GOT3 (cell line): ENCODE measurements at places on chromosomes 12 and 14.
A peak's percentile ranks its signal among the peaks of the same experiment; 100 is the strongest.

GRCh38 chr12:116856729-116857128, 24.5 kb downstream of the HRK start:
- no peak for DNase-seq

DNA sequence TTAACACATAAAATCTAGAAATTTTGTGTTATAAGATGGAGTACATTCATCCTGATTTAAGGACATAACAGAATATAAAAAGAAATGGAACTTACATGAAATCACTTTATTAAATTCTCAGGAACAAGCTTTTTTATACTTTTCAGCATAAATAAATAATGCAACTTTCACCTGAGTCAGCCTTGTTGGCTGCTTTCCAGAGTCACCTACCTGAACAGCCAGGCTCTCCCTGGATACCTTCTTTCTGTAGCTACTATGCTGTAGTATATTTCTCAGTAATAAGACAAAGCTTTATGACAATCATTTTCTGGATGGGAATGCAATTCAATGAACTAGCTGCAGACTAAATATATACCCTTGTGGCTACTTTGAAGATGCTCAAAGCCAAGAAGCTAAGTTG, 111.9 kb downstream of the NTS start:
- DNase-seq = no peak

DNA sequence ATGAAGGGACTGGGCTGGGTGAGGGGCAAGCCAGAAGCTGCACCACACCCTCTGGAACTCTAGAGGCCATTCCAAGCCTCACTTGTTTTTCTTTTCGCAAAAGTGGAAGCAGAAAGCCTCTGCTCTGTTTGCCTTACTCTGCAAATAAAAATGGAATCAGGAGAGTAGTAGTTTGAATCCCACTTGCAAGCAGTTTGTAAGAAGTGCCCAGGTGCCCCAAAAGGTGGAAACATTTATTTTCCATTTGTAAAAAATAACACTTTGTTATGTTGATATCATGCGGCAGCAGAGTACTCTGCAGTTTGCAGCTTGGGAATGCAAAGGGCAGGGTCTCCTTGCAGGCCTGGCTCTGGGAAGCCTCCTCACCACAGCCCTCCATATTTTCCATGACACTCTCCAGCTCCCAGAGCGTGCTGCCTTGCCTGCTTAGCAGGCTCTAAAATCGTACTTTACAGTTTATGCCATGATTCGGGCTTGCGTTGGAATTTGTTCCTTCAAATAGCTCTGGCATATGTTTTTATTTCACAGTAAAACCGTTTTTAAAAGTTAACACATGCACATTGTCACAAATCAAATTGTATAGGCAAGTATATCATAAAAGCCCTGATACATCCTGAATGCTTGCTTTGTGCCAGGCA, 20.0 kb downstream of the TUNAR start:
- DNase-seq = no peak

- DNase-seq = no peak
Observed at GRCh38 chr12:76777765-76778216, 13.9 kb downstream of the ZDHHC17 start.

DNA sequence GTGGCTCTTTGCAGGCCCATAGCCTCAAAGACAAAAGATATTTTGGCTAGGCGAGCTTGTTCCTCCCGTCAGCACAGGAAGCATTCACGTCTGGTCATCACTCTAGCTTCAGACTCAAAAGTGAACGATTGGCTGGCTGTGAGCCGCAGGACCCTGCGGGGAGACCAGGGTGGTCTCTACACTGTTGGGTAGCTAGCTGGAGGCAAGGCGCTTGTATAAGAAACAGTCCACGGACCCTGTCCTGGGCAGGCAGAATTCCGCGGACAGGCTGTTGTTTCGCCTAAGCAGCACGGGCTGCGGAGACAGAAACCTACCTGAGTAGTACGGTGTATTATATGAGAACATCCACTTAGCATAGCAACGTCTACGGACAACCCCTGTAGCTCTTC, 29.6 kb downstream of the WBP11 start:
- no peak for DNase-seq

- DNase-seq = no peak
Observed at GRCh38 chr12:1575408-1576401, 18.7 kb downstream of the FBXL14 start.

GRCh38 chr14:100601914-100602313, 14.7 kb upstream of the BEGAIN start:
- no peak for DNase-seq

DNA sequence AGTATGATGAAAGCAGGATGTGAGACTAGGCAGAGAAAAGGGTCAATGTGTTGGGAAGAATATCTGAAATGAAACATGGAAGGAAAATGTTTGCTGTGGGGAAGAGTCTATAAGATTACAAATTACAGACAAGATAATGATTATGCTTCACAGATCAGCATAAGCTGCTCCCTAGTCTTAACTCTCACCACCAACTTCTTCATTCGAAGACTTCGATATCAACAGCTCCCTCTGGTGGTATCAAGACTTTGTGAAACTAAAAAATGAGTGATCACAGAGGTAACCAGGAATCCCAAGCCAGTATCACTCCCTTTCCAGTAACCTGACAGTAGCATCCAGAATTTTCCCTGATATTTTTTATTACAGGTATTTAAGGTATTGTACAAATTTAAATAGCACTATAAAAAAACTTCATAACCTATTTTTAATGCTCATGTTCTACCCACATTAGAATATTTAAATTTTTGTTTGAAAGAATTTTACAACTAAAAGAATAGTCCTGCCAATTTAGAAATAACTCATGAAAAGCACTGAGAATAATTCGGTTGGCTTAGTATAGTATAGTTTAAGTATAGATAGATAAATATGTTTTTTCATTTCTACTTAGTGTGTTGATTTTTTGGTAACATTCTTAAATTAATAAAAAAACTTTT, 84.4 kb downstream of the C2CD5 start:
- DNase-seq = no peak

GRCh38 chr12:9926876-9927275, 5.3 kb downstream of the CLEC2A start:
- DNase-seq = no peak

DNA sequence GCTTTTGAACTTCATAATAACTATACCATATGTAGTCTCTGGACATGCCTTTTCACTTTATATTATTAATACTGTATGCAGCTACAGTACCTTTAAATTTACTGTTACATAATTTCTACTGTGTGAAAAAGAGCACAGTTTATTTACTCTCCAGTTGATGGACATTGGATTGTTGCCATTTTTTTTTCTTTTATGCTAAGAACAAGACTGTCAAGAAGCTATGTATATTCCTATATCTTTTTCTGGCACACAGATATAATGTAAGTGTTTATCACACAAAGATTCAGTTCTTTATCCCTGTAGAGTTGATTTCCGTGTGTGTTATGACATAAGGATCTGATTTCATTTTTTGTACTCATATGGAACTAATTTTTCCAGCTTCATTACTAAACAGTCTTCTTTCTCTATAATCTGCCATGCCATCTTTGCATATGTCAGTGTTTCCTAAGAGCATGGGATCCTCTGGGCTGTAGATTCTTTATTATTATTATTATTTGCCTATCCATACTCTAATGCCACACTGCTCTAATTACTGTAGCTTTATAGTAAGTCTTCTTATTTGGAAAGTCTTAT, 593.0 kb upstream of the ATP2B1 start:
- DNase-seq = no peak

GRCh38 chr14:56412468-56413434, 166.8 kb upstream of the TMEM260 start:
- no peak for DNase-seq

DNA sequence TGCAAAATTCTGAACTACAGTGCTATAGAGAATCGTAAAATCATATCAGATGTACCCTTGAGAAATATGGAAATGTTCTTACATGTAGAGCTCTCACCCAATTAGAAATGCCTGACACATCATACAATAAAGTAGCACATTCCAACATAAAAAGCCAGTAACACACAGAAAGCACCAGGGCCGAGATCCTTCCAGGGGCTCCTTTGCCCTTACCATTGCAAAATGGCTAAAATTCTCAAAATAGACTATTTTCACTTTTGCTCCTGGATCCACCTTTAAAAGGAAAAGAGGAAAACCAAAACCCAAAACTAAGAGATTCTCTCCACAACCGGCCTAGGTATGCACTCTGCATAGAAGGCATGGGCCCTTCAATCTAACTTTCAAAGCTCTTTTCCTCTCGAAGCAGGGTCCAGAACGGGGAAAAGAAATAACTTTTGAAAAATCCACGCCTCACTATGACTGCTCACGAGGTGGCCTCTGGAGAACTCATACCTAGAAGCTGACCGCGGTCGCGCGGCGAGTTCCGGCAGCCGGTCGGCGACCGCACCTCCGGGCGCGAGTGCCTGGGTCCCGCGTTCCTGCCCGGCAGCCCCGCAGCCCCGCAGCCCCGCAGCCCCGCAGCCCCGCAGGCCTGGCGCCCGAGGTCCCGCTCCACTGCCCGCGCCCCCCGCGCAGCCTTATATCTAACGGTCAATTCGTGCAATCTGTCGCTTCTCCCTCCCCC, 2.7 kb downstream of the OTX2 start:
- DNase-seq = no peak

GRCh38 chr12:91885851-91886731, 259.6 kb downstream of the BTG1 start:
- DNase-seq = no peak

- no peak for DNase-seq
Observed at GRCh38 chr12:72230589-72230988, 41.6 kb upstream of the TRHDE start.

GRCh38 chr14:24794644-24795305, 160.8 kb upstream of the GZMB start:
- no peak for DNase-seq

GRCh38 chr12:114673169-114673833, 10.7 kb downstream of the TBX3 start:
- no peak for DNase-seq

GRCh38 chr12:130639476-130640424, 76.3 kb downstream of the RIMBP2 start:
- DNase-seq = no peak

DNA sequence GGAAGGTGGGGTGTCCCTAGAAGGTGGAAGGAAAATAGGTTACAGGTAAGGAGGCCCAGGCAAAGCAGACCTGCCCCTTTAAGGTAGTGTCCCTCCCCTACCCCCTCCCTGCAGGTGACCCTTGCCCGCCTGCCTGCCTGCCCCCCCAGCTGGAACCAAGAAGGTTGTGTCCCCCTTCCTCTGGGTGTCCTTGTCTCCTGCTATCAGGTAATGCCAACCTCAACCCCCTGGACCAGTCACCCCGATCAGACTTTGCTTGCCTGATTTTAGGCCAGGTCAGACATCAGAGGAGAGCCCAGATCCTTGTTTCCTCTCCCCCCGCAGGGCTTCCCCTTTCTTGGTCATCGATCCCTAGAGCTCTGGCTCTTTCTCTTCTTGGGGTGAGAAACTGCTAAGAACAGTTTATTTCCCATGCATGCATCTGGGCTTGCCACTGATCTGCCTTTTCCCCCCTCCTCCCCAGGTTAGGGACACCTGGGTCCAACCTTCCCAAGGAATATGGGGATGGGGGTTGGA, at the start of gene SLC39A5:
TSS of gene SLC39A5 (plus strand) at position 136 of the 516 bp plus-strand sequence. CDS start 1,224 bp downstream, outside the sequence.
- DNase-seq = no peak

- DNase-seq = no peak
Observed at GRCh38 chr14:30063746-30064145, 136.1 kb upstream of the PRKD1 start.

- DNase-seq = no peak
Observed at GRCh38 chr12:15001733-15002382, 29.0 kb downstream of the PDE6H start.

DNA sequence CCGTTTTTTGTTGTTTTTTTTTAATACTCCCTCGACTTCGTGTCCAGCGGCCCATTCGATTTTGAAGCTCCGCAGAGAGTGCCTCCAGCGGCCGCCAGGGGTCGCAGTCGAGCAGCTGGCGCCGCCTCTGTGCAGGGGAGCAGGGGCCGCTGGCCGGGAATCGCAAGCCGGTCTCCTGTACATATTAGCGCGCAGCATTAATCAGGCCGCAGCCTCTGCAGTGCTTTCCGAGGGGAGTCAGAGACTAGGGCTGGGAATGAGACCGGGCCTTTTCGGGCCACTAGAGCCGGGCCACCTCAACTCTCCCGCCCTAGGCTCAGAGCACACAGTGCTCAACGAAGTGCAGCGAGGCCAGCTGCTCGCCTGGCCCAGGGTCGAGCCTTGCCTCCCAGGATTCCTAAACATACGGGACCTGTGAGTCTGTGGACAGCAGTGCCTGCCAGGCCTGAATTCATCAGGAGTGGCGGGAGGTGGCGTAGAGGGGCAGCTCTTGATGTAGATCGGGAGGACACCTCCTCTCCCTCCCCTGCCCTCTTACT, 81.8 kb downstream of the EMP1 start:
- DNase-seq = peak; percentile 30
